ENCODE measurements at places on chromosomes 1 and 21.

DNA sequence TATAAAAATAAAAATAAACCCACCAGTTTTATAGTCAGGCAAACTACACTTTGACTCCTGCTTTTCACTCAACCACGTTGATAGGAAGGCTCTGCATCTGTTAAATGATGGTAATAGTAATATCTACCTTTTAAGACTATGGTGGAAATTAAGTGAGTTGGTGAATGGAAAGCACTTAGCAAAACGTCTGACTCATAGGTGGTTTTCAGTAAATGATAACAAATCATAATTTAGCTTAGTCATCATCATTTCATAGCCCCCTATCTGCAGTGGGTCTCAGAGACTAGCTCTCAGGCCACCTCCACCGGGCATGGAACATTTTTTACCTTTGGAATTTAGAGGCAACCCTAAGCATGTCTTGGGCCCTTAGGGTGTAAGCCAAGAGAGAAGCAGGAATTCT, 160.0 kb downstream of the PDE4B start:
- DNase-seq, result no peak

DNA sequence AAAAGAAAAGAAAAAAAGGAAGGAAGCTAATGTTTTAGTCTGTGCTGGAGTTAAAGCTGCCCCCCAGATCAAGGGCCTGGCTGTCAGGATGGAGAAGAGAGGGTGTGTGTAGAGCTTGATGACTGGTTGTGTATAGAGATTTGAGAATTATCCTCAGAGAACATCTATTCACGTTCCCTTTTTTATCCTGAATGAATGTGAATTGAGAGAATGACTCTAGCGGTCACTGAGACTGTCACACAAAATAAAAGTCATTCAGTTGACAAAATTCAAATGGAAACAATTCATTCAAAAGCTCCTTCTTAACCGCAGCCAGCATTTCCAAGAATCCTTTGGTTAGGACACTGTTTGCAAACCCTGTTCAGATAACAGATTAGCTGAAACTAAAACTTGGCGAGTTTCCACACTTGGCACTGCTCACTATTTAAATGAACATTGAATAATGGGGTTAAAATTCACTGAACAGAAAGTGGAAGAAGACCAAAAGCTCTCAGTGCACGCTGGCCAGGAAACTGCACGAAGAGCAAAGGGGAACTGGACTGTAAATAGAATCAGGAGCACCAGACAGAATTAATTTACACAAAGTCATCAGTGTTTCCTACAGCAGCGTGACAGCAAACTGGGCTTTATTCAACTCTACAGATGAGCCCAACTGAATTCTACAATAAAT, 13.6 kb upstream of the FAM89A start:
- peak; percentile 31 for DNase-seq

DNA sequence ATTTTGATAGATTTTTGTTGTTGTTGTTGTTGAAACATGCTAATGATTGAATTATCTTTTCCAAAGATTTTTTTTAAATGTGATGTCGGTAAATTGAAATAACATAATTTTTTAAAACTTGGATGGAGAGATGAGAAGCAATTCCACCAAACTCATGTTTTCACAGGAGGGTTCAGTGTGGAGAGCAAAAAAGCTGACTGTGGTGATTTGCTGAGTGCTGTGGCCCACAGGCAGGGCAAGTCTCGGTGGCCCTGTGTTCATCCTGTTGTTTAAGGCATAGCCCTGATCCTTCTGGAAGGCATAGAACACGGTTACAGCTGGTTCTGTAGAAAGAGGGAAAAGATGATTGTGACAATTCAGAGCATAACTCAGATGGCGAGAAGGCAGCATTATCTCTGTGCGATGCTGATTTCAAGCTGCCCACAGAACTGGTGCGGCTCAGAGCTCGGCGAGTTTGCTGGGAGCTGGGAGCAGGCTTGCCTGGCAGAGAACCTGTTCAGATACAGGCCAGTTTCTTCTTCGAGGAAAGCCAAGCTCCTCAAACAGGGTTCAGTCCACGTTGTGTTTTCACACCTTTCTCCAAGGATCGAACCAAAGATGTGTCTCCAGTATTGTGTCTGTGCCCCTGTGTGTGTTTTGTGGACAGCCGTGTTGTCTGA, 127.1 kb downstream of the HUNK start:
- DNase-seq, result no peak

- DNase-seq, result no peak
These were observed 178.2 kb upstream of the CAMK1G start for GRCh38 chr1:209405183-209405814.

DNA sequence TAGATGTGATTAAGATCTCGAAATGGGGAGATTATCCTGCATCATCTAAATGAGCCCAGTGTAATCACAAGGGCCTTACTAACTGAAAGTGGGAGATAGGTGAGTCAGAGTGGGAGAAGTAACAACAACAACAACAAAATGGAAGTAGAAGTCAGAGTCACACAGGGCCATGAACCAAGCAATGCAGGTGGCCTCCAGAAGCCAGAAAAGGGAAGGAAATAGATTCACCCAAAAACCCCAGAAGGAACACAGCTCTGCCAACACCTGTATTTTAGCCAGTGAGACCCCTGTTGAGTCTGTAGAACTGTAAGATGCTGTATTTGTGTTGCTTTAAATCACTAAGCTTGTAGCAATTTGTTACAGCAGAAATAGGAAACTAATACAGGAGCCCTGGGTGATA, 4.1 kb downstream of the TAGLN2 start:
- no peak for DNase-seq

- no peak for DNase-seq
These were observed 83.4 kb downstream of the VPS26C start for GRCh38 chr21:37183749-37184148.

DNA sequence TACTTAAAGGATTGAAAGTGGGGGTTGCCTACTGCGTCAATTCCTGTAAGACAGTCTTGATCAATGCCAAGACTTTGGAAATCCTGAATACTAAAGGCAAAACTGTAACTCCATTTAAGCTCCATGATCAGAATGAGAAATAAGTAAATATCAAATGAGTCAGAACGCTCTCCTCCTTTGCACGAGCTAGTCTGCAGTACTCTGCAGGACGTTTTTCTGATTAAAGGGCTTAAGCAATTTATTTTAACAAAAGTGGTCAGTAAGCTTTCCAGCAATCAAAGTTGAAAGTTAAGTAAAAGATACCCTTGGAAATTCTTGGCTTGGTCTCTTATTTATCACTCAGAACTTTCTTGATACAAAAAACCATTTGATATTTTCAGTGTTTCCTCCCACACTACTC, 35.7 kb upstream of the ARHGAP29 start:
- no peak for DNase-seq

DNA sequence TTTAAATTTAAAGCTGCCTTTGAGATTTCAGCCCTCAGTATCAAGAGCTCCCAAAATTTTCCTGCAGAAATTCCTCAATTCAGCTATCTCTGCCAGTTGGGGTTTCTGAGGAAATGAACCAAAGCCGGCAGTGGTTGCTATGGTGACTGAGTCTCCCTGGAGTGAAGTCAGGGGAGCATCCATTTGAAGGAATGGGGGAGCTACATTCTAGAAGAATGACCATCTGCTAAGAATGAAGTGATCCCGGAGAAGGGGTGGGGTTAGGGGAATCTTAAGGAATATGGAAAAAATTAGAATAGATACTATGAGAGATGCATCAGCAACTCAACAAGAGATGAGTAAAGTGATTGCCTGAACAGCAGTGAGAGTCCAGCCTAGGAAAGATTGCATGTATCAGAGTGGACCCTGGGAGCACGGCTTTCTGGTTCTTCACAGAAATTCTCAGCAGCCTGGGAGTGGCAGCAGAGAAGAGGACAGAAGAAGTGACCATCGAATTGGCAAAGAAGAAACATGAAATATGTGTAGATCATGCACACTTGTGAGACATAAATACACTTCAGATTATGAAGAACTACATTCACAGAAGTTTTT, 94.7 kb downstream of the CHD1L start:
- DNase-seq, result peak; percentile 43

DNA sequence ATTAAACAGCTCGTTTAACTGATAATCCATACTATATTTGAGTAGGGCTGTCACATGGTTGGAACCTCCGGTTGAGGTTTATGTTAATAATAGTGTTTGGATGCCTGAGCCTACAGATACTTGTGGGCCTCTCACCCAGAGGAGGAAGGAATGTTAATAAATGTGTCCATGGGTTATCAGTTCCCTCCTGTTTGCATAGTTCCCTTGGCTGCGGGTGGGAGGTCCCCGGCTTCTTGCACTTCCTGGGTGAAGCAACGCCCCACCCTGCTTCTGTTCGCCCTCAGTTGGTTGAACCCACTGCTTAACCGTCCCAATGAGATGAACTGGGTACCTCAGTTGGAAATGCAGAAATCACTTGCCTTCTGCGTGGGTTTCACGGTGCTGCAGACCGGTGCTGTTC, 23.6 kb upstream of the GBP1 start:
- no peak for DNase-seq

GRCh38 chr1:220698607-220699016, 8.4 kb downstream of the C1orf115 start:
- no peak for DNase-seq

DNA sequence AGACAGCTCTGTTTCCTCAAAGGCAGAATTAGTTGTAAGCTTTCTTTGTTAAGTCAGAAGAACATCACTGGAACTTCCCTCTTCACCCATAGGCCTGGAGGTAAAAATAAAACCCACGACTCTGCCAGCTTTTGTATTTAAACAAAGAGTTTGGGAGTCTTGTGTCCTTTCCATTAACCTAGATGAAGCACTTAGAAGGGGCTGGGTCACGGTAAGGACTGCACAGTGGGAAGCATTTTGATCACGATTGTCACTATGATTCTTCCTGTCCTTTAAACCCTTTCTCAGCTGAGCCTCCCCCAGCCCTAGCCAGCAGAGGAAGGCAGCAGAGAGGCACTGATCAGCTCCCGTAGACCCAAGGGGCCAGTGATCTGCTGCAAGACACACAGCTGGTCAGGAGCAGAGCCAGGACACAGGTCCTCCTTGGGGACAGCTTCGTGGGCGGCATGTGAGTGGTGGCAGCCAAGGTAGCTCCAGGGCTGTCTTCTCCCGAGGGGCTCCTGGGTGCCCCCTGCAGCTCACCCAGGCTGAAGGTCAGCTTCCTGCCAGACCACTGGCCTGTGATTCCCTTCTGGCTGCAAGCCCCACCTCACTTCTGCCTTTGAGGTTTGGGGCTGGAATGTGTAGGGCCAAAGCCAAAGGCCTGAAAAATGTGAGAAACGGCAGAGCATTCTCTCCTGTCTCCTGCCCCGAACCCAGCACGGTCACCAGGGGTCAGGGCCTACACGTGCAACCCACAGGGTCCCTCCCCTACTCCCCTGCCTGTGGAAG, 4.0 kb upstream of the LAPTM5 start:
- DNase-seq, result no peak

DNA sequence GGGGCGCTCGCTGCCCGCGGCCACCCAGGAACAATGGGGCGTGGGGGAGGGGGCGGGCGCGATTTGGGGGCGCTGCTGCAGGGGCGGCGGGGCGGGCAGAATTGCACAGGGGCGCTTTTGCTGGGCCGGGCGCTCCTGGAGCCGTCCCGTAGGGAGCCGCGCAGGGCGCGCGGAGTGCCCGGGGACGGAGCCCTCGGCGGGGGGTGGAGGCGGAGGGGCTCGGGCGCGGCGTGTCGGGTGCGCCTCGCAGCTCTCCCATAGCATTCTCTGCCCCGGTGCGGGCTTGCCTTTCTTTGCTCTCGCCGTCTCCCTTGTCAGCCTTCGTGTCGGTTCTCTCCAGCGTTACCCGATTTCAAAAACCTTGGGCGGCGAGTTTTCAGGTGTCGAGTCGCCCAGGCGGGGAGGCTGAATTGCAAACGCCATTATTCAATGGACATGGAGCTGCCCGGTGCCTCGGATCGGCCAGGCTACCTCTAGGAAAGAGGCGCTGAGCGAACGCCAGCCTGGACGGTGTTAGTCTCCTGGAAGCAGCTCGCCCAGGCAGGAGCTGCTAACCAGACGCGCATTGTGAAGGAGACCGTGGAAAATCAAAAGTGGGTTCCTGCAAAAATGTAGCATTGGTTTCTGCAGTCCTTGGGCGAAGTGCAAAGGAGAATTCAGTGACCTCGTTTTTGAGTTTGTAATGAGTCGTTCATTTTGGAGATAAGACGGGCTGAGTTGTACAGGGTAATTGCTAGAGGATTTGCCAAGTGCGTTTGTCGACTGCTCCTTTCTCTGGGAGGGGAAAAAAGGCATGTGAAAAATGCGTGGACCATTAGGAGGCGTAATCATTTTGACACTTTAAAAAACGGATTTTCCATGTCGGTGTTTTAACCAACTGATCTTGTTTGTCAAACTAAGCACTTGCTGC, 626 bp downstream of the CXADR start:
- peak; percentile 60 for DNase-seq

DNA sequence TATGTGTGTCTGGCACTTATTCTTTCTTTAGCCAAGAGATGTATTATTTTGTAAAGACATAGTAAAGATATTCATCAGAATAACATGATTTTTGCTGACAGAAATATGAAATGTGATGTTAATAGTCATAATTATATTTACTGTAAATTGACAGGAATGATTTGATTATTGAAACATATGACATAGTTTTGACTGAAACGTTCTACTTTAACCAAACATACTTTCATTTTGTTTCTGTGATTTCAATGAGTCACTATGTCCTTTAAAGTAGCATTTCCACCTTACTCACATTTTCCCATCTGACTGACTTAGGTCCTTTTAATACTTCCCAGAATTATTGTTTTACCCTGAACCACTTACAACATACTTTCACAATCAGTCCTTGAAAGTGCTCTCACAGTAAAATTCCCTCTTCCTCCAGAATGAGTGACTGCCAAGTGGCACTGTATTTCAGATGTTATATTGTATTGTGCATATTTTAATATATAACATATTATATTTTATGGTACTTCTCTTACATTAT, 437.9 kb downstream of the NCAM2 start:
- no peak for DNase-seq

DNA sequence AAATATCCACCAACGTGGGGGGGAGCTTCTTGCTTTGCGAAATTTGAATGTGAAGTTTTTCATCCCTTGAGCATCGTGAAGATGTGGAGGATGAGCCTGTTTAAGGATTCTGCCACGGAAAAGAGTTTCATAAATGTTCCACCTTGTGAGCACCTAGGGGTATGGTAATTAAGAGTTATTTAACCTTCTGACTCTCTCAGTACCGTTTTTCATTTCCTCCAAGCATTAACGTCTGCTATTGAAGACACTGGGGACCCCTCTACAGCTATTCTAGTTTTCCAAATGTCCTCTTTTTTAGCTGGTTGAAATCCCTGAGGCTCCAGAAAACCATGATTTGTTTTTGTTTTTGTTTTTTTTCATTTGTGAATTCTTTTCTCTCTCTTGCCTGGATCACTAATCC, 79.1 kb upstream of the GALNT2 start:
- DNase-seq, result no peak

- DNase-seq, result peak; percentile 86
These were observed 8.2 kb upstream of the TARBP1 start for GRCh38 chr1:234486858-234487840.

DNA sequence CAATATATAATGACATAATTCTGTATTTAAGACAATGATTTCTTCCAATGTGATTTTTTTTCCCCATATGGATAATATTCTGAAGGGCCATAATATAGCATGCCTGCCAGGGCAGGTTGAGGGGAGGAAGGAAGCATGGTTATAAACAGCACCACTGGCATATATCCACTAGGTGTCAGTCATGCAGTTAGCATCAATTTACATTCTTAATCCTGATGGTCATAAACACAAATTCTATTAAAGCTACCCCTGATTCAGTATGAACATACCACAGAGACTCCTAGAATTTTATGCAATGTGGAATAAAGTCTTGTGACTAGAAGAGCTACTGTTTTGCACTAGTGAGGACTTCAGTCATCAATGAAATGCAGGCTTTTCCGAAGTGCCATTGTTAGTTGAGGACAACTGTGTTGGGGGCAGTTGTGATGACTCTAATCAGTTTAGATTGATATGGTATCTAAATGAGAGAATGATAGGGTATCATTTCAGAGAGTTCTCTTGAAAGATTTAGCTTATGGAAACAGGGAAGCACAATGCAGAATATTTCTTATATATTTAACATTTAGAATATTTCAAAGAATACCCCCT, 342.7 kb upstream of the NR5A2 start:
- peak; percentile 30 for DNase-seq
